ENCODE measurements at places on chromosomes 5 and 9. TPM values are rescaled to one million over a fixed set of nuclear protein-coding genes. Genes with fewer than 3 reads are reported as not detected.

Gene PCDHA11
- total RNA-seq = 1.9 TPM

Gene ARID3C
- not detected for total RNA-seq

Gene PTGDS
- not detected for total RNA-seq

Gene SLC6A3
- total RNA-seq = not detected

Gene RNF14
- total RNA-seq = 80.7 TPM

Gene ADAMTSL2
- not detected for total RNA-seq

Gene RNF180
- 2.4 TPM for total RNA-seq

Gene TEX48
- total RNA-seq = not detected

Gene ZNG1F
- 10.7 TPM for total RNA-seq

Gene HTR4
- 0.18 TPM for total RNA-seq

Gene TSSK1B
- total RNA-seq = not detected

Gene ADAMTS2
- 0.27 TPM for total RNA-seq

Gene AK8
- total RNA-seq = 0.23 TPM

Gene GDNF
- total RNA-seq = 1.8 TPM

Gene SLC36A3
- not detected for total RNA-seq

Gene FCN1
- not detected for total RNA-seq

Gene ST8SIA4
- total RNA-seq = 2.1 TPM

Gene RIMOC1
- 8.1 TPM for total RNA-seq

Gene FBP2
- total RNA-seq = not detected

Gene DRD1
- total RNA-seq = 0.06 TPM

Gene PRSS3
- 15.2 TPM for total RNA-seq

Gene FGFR4
- 0.57 TPM for total RNA-seq

Gene ANAPC2
- 11.3 TPM for total RNA-seq

Gene CTSL
- 159 TPM for total RNA-seq

DNA sequence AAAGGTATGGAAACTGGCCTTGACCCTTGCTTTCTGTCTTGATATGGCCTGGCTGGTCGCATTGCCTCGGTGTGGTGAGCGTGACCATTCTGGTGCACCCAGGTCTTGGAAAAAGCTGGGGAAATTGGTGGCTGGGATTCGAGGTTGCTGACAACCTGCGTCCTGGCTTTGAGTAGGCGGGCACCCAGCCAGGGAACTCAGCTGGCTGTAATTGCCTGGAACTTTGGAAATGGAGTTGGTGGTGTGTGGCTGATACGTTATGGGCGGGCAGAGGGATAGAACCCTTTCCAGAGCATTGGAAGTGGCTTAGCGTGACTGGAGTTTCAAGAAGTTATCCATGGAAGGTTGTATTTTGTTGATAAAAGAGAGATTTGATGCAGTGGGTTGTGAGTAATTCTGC is 35.2 kb downstream of the KCNMB1 start:
- DNase-seq = peak; percentile 25

GRCh38 chr5:156913719-156914370 is 49.2 kb downstream of the TIMD4 start:
- DNase-seq = peak; percentile 16

GRCh38 chr5:66881480-66882161 is 285.4 kb downstream of the MAST4 start:
- DNase-seq = no peak

GRCh38 chr9:119164716-119165115 is 204.5 kb downstream of the BRINP1 start:
- DNase-seq = no peak

DNA sequence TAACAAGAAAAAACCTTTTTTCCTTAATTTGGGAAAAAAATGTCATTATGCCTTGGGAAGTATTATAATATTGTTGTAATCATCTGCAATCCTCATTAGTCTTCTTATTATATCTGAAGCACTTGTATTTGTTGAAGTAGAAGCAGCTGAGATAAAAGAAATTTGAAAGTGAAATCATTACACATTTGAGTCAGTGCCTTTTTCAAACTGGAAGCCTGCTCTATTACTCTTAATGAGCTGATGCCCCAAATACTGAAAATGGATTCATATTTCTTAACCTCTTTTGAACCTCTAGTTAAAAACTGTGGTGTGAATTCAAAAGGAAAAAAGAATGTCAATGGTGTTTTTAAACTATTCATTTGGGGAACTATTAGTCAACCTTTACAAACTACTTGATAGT is 1027.7 kb downstream of the NR2F1-AS1 start:
- no peak for DNase-seq

GRCh38 chr9:137433349-137433915 is 7.7 kb downstream of the ENTPD8 start:
- no peak for DNase-seq

GRCh38 chr9:37956904-37957663 is 53.2 kb upstream of the SLC25A51 start:
- no peak for DNase-seq

DNA sequence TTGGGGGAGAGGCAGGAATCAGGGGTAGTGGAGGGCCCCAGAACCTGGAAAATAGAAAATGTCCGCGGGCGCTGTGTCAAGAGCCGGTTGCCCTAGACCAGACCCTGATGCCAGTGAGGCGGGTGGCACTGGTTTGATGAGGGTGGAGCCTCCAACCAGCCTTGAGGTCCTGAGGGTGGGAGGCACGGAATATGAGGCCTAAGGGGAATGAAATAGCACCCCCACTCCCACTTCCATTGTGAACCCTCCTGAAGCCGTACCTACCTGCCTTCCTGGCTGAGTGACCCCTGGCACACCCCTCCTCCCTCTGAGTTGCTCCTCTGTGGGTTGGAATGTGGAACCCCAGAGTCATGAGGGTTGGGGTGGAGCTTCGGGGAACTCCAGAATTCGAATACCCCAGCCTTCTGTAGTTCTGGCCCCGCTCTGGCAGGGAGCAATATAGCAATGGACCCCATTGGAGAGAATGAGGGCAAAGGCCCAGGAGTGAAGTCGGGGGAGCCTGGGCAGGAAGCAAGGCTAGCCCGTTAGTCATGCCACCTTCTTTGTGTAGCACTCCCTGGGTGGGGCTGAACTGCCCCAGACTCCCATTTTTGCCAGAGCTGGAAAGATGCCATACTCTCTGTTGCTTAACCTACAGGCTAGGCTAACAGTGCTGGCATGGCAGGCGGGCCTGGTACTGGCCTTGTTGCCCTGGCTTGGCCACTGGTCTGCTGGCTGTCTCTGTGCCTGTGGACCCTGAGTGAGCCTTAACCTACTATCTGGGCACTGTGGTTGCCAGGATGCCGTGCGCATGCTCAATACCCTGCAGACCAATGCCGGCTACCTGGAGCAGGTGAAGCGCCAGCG is 1.0 kb downstream of the FPGS start:
- DNase-seq = peak; percentile 85

DNA sequence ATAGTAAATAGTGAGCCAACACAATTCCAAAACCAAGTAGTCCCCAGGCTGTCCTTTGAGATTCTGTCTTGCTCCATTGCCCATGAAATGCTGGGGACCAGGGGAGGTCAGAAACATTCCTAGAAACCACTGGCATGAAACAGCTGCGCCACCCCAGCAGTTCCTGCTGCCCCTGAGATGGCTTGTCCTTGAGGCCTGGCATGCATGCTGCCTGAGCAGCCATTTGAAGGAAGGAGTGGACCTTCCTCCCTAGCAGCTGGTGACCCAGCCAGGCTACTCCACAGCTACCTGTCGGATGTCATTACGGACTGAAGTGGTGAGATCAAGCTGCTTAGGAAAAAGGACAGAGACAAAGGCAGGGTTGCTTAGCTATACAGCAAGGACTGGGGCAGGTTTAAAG is 260.6 kb downstream of the DENND1A start:
- DNase-seq = no peak

- no peak for DNase-seq
Measured at GRCh38 chr5:119353686-119354366, 2.0 kb upstream of the TNFAIP8 start.

- peak; percentile 94 for DNase-seq
Measured at GRCh38 chr9:469672-470551, 255.2 kb downstream of the DOCK8 start.

- DNase-seq = peak; percentile 79
Measured at GRCh38 chr9:115593587-115594091, 475.7 kb upstream of the TNC start.

GRCh38 chr5:3466392-3466791 is 129.2 kb upstream of the IRX1 start:
- no peak for DNase-seq

DNA sequence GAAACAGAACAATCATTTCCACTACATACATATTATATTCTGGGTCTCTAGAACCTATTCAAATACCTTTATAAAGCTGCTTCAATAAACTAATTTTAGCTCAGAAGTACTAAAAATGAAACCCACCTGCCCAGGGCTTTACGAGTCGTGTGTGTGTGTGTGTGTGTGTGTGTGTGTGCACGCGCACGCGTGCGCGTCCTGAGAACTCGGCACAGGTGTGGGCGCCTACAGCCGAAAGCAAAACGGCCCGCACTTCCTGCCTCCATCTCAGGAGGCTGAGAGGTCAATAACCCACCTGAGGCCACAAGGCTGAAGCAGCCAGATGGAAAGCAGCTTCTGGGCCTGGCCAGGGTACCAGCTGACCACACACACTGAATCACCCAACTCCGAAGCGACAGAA is 3.0 kb downstream of the CLPTM1L start:
- DNase-seq = no peak

DNA sequence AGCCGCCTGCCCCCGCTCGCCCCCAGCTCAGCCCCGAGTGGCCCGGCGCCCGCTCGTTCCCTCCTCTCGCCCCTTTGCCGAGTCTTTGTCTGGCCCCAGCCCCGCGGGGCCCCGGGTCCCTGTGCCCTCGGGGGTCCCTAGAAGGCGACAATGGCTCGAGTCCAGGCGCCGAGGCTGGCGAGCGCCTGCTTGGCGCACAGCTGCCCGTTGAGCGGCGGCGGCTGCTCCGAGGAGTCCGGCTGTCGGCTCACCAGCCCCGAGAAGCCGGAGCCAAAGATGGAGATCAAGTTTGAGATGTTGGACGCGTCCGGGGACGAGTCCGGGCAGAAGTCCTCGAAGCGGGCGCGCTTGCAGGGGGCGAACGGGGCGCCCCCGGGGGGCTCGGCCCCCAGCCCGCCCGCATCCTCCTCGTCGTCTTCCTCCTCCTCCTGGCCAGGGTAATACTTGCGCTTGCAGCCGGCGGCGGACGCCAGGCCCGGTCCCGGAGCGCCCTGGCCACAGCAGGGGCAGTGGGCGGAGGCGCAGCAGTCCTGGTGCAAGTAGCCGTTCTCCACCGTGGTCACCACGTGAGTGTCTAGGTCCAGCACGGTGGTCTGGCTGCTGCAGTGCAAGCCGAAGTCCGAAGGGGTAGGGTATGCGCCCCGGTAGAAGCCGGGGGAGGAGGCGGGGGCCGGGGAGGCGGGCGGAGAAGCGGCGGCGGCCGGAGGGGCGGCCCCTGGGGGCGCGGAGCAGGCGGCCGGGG is 1.2 kb downstream of the IER5L start:
- no peak for DNase-seq

DNA sequence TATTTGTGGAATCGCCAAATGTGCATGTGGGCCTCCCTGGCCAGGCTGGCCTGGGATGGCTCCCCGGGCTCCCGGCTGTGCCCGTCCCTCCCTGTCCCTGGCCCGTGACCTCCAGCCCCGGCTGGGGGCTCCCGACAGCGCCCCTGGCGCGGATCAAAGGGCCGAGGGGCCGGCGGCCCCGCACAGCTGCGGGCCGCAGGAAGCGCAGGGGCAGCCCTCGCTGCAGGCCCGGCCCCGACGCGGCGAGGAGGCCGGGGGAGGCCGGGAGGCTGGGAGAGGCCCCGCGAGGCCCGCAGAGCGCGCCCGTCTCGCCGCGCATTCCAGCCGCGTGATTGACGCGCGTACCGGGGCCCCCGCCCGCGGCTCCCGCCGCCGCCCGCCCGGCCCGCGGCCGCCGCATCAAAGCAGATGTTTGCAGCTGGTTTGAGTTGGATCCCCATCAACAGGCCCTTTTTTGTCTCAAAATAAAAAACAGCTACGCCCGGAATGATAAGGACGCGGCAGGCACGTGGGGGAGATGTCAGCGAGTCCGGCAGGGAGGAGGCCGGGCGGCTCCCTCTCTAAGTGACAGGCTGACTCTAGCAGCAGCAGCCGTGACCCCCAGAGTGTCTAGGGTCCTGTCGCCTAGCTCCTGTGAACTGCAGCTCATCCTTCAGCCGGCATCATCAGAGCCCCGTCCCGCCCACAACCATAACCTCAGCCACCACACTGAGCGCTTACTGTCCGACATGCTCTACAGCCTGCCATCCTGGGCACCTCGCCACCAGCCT is 69.4 kb downstream of the LMX1B start:
- DNase-seq = no peak

- no peak for DNase-seq
Measured at GRCh38 chr5:568809-569208, 43.3 kb upstream of the CEP72 start.

GRCh38 chr5:159341906-159342310 is 11.6 kb upstream of the IL12B start:
- DNase-seq = peak; percentile 82

GRCh38 chr9:93432964-93433363 is 18.5 kb upstream of the FAM120A start:
- DNase-seq = no peak
